Epithelial cell of alveolus of lung (primary cell): ENCODE measurements at places on chromosomes 6 and 20. TPM values are rescaled to one million over a fixed set of nuclear protein-coding genes. Genes with fewer than 3 reads are reported as not detected.

GSTA3 gene
- total RNA-seq: not detected in 2 replicates

METTL24 gene
- not detected in 2 replicates for total RNA-seq

DEFB124 gene
- total RNA-seq: not detected in 2 replicates

EYA4 gene
- total RNA-seq: 10.3 and 44.1 TPM in 2 replicates

FAXC gene
- total RNA-seq: 2.2 and 3.8 TPM in 2 replicates

ID4 gene
- total RNA-seq: 0.52 and 11.9 TPM in 2 replicates

ZFP57 gene
- 0.65 TPM in 1 of 2 replicates, not detected in the other for total RNA-seq

PSORS1C1 gene
- total RNA-seq: under 0.01 and 0.16 TPM in 2 replicates

PDRG1 gene
- 6.6 and 13.5 TPM in 2 replicates for total RNA-seq

RAMACL gene
- total RNA-seq: 0.26 and 0.96 TPM in 2 replicates

C20orf144 gene
- 0.08 and 0.26 TPM in 2 replicates for total RNA-seq

ACTL10 gene
- 1.4 and 4.9 TPM in 2 replicates for total RNA-seq

DOK5 gene
- total RNA-seq: 2.1 and 4.3 TPM in 2 replicates

COL21A1 gene
- 1.0 and 9.6 TPM in 2 replicates for total RNA-seq

AGER gene
- 0.65 and 7.7 TPM in 2 replicates for total RNA-seq

UBD gene
- 0.13 TPM in 1 of 2 replicates, not detected in the other for total RNA-seq

EPHA7 gene
- total RNA-seq: 1.2 and 1.4 TPM in 2 replicates

IL17A gene
- not detected in 2 replicates for total RNA-seq

ALDH8A1 gene
- total RNA-seq: 0.26 and 0.32 TPM in 2 replicates

MACROD2 gene
- total RNA-seq: 0.39 and 0.96 TPM in 2 replicates

UBE2C gene
- total RNA-seq: 65.5 and 110 TPM in 2 replicates

DEFB132 gene
- total RNA-seq: not detected in 2 replicates

CLPSL1 gene
- not detected in 2 replicates for total RNA-seq

NR2E1 gene
- total RNA-seq: not detected in 2 replicates

TMEM14B gene
- 85.6 and 103 TPM in 2 replicates for total RNA-seq
